ENCODE measurements at places on chromosomes 5 and 9. TPM values are rescaled to one million over a fixed set of nuclear protein-coding genes. Genes with fewer than 3 reads are reported as not detected.

DNA sequence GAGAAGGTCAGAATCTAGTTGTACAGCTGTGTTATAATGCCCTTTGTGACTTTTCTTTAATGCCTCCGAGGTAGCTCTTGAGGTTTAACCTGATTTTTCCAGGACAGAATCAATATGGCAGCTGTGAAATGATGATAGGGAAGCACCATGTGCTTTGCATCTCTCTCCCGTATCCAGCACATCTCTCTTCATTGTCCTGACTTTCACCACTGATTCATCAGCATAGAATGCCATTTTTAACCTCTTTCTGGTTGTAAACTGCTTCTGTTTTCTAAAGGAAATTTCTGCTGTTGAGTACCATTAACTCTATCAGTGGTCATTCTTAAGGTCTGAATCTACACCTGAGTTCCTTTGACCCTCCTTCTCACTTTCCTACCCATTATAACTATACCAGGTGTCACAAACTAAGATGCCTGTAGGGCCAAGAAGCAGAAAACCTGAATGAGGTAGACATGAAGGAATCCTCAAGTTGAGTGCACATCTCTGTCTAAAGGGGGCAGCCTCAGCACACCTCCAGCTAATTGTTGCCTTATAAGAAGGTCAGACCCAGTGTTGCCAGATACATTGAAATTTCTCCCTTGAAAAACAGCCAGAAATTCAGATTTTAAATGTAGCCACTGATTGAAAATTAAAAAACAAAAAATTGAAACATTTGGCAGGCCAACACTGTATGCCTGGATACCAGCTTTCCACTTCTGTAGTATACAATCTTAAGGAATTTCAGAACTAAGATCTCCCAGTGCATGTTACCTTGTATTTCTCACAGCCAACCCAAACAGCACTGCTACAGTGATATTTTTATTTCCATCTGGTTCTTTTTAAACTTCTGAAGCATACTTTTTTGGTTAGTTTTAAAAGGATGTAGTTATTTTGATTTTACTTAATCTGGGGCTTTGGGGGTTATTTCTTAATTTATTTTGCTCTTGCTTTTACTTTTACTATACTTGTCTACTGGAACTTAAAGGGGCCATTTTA, 35.8 kb upstream of the TLX3 start:
- no peaks in the 10 kb centered on the region for H3K27me3 ChIP-seq
- H3K4me1 ChIP-seq = no peaks in the 10 kb centered on the region
- no peaks in the 10 kb centered on the region for H3K36me3 ChIP-seq
- H3K27ac ChIP-seq = no peak overlapping the region
- no peak for DNase-seq

DNA sequence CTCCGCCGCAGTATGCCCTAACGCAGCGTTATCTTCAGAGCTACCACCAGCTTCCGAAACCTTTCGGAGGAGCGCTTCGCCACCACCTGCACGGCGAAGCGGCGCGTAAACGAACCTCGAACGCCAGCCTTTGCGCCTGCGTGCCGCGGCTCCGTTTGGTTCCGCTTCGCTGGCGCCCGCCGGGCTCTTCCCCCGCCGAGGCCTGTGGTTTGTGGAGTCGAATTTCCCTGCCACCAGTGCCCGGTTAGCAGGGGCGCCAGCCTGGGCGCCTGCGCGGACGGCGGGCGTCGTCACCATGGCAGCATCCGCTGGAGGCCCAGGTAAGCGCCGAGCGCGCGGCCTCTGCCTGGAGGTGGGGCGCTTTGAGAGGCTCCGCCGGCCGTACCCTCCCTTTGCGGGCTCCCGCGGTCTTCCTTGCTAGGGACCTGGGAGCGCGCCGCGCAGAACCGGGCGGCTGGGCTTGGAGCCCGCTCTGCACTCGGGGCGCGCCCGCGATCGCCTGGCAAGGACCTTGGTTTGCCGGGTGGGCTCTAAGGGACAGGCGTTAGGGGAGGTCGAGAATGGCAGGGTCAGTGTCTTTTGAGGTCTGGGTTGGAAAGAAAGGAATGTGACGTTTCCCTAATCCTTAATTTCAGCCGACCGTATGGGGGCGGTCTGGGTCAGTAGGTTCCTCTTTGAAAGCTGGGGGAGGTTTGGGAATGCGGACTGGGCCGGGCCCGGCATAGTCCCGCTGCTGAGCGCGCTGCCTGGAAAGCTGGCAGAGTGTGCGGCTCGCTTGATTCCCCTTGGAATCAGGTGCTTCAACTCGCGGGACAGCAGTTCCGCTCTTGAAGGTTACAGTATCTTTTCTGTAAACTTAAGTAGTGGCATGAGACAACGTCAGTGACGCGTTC, at the start of gene FAM151B:
Gene FAM151B (plus strand): TSS at position 272 of the 893 bp plus-strand sequence. CDS start 24 bp downstream, at position 296.
- H3K4me3 ChIP-seq = peak within 1 kb of the TSS; percentile 74
- H3K27ac ChIP-seq = peak within 1 kb of the TSS; percentile 70
- peak; percentile 89 for DNase-seq
- H3K36me3 ChIP-seq = no peaks in the 10 kb centered on the region

GRCh38 chr5:90301248-90301647, 108.3 kb downstream of the CETN3 start:
- H3K27me3 ChIP-seq = no peaks in the 10 kb centered on the region
- H3K27ac ChIP-seq = no peak overlapping the region
- H3K36me3 ChIP-seq = no peaks in the 10 kb centered on the region
- no peak for DNase-seq
- no peaks in the 10 kb centered on the region for H3K4me1 ChIP-seq
- no peak overlapping the region for H3K4me3 ChIP-seq

DNA sequence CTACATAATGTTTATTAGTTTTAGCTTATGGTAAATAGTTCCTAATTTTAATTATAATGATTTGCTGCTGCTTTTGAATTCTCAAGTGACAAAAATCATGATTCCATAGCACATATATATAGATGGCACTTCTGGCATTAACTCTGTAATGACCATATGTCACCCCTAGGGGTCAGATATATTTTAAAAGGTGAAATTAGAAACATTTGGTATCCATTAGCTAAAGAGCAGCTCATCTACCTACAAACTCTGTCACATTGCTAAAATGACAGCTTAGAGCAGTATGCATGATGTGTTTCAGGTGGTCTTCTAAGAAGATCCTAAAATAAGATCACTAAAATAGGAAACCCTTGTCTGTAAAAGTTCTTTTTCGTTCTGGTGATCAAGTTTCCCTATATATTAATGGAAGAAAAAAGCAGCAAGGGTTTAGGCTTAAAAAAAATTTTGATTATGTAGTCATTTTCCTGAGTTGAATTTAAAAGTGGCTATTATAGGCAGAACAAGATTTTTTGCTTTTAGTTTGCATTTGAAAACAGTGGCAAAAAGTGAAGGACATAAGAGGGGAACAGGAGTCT, 157.7 kb upstream of the POU5F2 start:
- H3K27ac ChIP-seq = no peak overlapping the region
- H3K27me3 ChIP-seq = no peaks in the 10 kb centered on the region
- H3K4me1 ChIP-seq = no peaks in the 10 kb centered on the region
- DNase-seq = no peak

- no peak overlapping the region for H3K27ac ChIP-seq
- no peak for DNase-seq
- H3K4me3 ChIP-seq = no peak overlapping the region
- peaks cover 11% of the 10 kb centered on the region for H3K4me1 ChIP-seq
Observed at GRCh38 chr5:141966963-141967333, 2.0 kb upstream of the RNF14 start.

The INSYN2B gene
- total RNA-seq = not detected

The AK8 gene
- not detected for total RNA-seq

Measured in ascending aorta (tissue), 2 donors.